Purkinje cell (primary cell): ENCODE measurements at places on chromosomes 6 and 20. TPM values are rescaled to one million over a fixed set of nuclear protein-coding genes. Genes with fewer than 3 reads are reported as not detected.

SLC32A1 gene
- 15.8 and 29.4 TPM in 2 replicates for polyA plus RNA-seq

LRRC73 gene
- 6.4 and 8.7 TPM in 2 replicates for polyA plus RNA-seq

PPP1R14C gene
- 0.25 and 9.2 TPM in 2 replicates for polyA plus RNA-seq

ZSCAN23 gene
- 1.2 TPM in 1 of 2 replicates, not detected in the other for polyA plus RNA-seq

C6orf15 gene
- polyA plus RNA-seq: not detected in 2 replicates

CTCFL gene
- polyA plus RNA-seq: 0.63 TPM in 1 of 2 replicates, not detected in the other

HUS1B gene
- polyA plus RNA-seq: not detected in 2 replicates

NRSN1 gene
- polyA plus RNA-seq: 88.3 and 130 TPM in 2 replicates

ADTRP gene
- polyA plus RNA-seq: 1.3 and 2.3 TPM in 2 replicates

TGM3 gene
- 0.27 TPM in 1 of 2 replicates, not detected in the other for polyA plus RNA-seq

RNF144B gene
- polyA plus RNA-seq: 0.45 and 1.4 TPM in 2 replicates

PKIB gene
- polyA plus RNA-seq: 131 and 177 TPM in 2 replicates

ACSS2 gene
- 13.0 and 24.7 TPM in 2 replicates for polyA plus RNA-seq

ZNF343 gene
- polyA plus RNA-seq: 4.1 and 7.6 TPM in 2 replicates

MYCT1 gene
- 0.17 TPM in 1 of 2 replicates, not detected in the other for polyA plus RNA-seq

WFDC2 gene
- 4.3 and 6.1 TPM in 2 replicates for polyA plus RNA-seq

PSMB9 gene
- 0.23 and 0.32 TPM in 2 replicates for polyA plus RNA-seq

CST1 gene
- polyA plus RNA-seq: not detected in 2 replicates

VWA7 gene
- polyA plus RNA-seq: 3.1 TPM in 1 of 2 replicates, not detected in the other

TP53TG5 gene
- polyA plus RNA-seq: 2.1 and 3.8 TPM in 2 replicates

C20orf144 gene
- not detected in 2 replicates for polyA plus RNA-seq

CLPSL2 gene
- 1.9 TPM in 1 of 2 replicates, not detected in the other for polyA plus RNA-seq

CST2 gene
- polyA plus RNA-seq: not detected in 2 replicates

SRMS gene
- not detected in 2 replicates for polyA plus RNA-seq

SMLR1 gene
- polyA plus RNA-seq: not detected in 2 replicates

LINC00237 gene
- not detected in 2 replicates for polyA plus RNA-seq

LY6G6F gene
- not detected in 2 replicates for polyA plus RNA-seq

EFCAB8 gene
- not detected in 2 replicates for polyA plus RNA-seq

BPIFB1 gene
- polyA plus RNA-seq: not detected in 2 replicates

PCSK2 gene
- polyA plus RNA-seq: 39.6 and 45.5 TPM in 2 replicates

HDGFL1 gene
- not detected in 2 replicates for polyA plus RNA-seq

PIGU gene
- 5.3 and 20.2 TPM in 2 replicates for polyA plus RNA-seq

SIRPG gene
- polyA plus RNA-seq: 4.9 TPM in 1 of 2 replicates, not detected in the other

ENTPD6 gene
- polyA plus RNA-seq: 9.9 and 14.3 TPM in 2 replicates

ADGRG6 gene
- 0.09 TPM in 1 of 2 replicates, not detected in the other for polyA plus RNA-seq

MYB gene
- 1.7 TPM in 1 of 2 replicates, not detected in the other for polyA plus RNA-seq

RUNX2 gene
- polyA plus RNA-seq: 1.8 and 2.2 TPM in 2 replicates

MUC22 gene
- not detected in 2 replicates for polyA plus RNA-seq

CYP24A1 gene
- 0.50 TPM in 1 of 2 replicates, not detected in the other for polyA plus RNA-seq

SIRPB1 gene
- polyA plus RNA-seq: 5.8 and 17.3 TPM in 2 replicates

CALHM6 gene
- polyA plus RNA-seq: 10.9 and 13.7 TPM in 2 replicates

C20orf202 gene
- 0.70 and 3.3 TPM in 2 replicates for polyA plus RNA-seq

SIRPD gene
- polyA plus RNA-seq: 2.2 TPM in 1 of 2 replicates, not detected in the other

EYA2 gene
- polyA plus RNA-seq: 2.0 TPM in 1 of 2 replicates, not detected in the other

HSPA1L gene
- polyA plus RNA-seq: 0.76 and 1.6 TPM in 2 replicates

PTCHD4 gene
- polyA plus RNA-seq: 36.3 and 38.7 TPM in 2 replicates
